Activated T-helper 1 cell treated with anti-CD3 and anti-CD28 coated beads, Interleukin-12 subunit alpha, Interleukin-12 subunit beta, Interleukin-2, Interleukin-4 antibody, amounts not matched to agents 30 ng/mL and 10 ng/mL and 1 ng/mL, durations not matched to agents 14 hours and 24 hours and 36 hours (primary cell): ENCODE measurements at places on chromosomes 4 and X.

GRCh38 chr4:14308229-14308651, 680.7 kb upstream of the BOD1L1 start:
- no peak for DNase-seq

DNA sequence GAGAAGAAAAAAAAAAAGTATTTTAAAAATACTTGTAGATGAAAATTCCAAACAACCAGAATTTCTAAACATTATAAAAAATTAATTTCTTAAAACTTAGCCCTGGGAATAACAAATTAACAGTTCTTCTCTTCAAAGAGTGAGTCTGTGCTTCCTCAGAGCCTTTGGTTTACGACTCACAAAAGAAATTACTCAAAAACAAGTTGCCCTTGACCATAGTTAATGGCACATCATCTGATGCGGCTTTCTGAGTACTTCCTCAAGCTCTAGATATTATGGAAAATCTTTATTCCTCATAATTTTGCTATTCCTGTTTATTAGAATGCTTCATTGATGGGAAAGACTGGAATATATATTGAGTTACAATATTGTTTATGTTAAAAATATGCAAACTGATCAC, 23.7 kb downstream of the TAPT1 start:
- no peak for DNase-seq

- no peak for DNase-seq
These were observed at the start of gene ARHGAP24 for GRCh38 chr4:85474818-85475630. Gene ARHGAP24 (plus strand): TSS chr4:85475150.

GRCh38 chr4:54703182-54703581, 45.4 kb downstream of the KIT start:
- DNase-seq = no peak

DNA sequence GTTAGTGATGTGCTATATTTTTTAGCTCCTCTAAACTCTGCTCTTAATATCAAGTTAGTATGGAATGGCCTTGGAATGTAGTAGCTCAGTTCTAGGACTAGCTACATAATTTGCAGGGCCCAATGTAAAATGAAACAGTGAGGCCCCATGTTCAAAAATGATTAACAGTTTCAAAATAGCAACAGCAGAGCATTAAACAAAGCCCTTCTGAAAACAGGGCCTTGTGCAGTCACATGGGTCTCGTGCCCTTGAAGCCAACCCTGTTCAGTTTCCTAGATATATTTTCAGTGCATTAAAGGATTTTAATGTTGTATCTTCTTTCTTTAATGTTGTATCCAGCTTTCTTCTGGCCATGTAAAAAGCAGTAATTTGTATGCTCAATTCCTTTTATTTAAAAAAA, 82.1 kb downstream of the TASL start:
- no peak for DNase-seq

DNA sequence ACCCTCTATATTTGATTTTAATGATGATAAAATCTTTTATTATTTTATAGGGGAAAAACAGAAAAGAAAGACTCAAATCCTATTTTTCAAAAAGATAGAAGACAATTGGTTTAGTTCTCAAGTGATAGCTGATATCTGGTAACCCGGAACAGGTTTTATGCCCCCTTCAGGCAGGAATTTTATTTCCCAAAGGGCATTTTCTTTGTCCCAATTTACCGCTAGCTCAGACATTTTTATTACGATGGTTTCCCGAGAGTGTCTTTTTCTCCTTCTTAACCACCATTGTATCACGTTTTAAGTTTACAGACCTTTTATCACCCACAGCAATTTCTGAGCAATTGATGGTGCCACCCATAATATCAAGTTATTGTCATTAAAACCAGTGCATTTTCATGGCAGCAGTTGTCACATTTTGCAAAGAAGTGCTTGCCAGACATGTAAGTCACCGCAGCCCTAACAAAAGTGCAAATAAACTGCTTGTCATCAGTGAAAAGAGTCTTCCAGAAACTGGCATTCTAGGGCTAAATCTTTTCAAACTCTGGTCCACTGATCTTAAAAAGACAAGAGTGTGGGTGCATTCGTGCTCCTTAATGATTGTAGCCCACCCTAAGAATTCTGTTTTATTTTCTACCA, 204.8 kb upstream of the VCX start:
- no peak for DNase-seq

DNA sequence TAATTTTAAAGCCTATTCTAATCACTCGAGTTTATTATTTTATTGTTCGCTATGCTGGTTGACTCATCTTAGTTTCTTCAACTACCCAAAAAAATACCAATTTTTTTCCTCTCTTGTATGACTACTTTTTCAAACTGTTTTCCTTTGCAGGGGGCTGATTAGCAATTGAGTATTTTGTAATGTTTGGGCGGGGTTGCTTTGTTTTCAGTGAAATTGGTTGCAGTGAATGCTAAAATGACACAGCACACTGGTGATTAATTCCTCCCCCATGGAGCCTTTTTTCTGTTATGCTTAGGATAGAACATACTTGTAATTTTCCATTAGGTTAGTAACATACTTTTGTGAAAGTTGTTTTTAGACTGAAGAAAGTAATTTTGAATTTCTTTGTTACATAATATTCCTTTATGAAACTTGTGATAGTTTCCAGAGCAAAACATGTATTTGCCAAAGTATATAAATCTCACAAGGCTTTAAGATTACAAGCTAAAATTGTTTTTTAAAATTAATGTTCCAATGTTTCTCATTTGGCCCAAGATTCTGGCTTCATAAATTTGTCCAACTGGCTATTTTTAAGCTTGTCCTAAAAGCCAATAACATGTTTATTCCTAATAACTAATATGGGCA, 120.4 kb downstream of the CHIC1 start:
- no peak for DNase-seq

DNA sequence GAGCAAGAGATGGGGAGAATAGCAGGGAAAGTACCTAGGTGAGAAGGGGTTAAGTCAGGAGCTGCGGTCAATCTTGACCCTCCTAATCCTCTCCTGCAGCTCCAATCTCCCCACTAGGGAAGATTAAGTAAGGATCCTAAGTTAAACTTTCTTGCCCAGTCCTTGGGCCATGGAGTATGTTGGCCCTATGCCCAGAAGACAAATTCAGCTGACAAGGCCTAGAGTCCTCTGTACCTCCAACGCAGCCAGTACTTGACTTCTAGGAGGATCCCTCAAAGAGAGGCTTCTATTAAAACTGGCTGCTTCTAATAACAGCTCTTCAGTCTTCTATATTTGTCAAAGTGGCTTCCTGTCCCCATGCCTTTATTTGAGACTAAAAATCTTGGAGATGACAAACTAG, 1.4 kb downstream of the CLDN2 start:
- DNase-seq = no peak

GRCh38 chr4:89545315-89545714, 237.7 kb upstream of the GPRIN3 start:
- no peak for DNase-seq

GRCh38 chr4:60400593-60400992, 799.5 kb upstream of the ADGRL3 start:
- DNase-seq = no peak

- no peak for DNase-seq
These were observed 19.4 kb downstream of the MTTP start for GRCh38 chr4:99593781-99594641.

DNA sequence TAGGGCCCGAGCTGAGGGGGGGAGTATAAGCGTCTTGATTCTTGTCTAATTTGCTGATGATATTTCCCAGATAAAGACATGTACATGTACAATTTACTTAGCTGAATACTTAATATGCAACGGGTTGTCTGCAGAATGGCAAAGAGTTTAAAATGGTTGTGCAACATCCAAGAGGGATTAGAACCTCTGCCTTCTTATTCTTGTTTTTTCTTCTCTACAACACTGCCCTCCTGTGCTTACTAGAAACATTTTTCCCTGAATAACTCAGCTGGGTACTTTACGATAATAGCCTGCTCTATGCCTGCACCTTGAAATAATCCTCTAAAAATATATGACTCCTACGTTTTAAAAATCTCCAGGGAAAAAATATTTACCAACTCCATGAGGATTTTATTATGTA, 41.8 kb downstream of the INTS12 start:
- DNase-seq = no peak

DNA sequence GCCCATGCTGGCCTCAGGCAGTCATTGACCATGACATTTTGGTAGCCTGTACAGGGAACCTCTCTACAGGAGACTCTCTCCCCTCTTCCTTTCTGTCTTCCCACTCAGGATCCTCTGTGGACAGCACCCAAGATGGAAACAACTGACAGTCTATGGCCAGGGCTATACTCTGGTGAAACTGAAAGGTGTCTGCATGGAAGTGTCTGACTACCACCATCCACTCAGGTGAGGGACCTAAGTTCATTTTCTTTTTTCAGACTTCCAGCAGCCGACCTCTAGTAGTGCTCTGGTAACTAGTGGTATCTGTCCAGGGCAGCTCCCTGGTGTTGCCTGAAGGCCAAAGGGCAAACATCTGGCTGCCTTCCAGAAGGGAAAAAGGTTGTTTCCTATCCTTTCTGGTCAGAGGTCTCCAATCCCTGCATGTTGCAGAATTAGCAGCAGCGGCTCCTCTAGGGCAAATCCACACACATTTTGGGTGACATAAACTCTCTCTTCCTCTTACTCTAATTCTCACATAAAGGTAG, 804.5 kb downstream of the C4orf33 start:
- DNase-seq = no peak

GRCh38 chr4:149291463-149291862, 524.2 kb downstream of the IQCM start:
- DNase-seq = no peak

DNA sequence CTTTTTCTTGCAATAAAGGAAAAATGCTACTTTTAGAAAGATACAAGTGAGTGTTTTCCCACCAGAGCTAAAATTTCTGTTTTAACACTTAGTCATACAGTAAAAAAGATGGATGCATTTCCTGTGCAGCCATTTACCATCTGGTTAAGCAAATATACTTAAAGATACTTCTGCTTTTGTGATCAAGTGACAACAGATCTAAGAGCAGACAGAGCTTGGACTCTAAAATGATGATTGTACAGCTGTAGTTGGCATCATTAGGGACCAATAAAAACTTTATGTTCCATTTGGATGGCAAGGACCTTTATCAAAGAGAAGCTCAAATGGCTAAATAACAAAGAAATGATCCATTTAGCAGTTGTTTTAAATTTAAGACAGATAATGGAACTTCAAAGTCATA, 270.8 kb downstream of the FSTL5 start:
- DNase-seq = no peak

DNA sequence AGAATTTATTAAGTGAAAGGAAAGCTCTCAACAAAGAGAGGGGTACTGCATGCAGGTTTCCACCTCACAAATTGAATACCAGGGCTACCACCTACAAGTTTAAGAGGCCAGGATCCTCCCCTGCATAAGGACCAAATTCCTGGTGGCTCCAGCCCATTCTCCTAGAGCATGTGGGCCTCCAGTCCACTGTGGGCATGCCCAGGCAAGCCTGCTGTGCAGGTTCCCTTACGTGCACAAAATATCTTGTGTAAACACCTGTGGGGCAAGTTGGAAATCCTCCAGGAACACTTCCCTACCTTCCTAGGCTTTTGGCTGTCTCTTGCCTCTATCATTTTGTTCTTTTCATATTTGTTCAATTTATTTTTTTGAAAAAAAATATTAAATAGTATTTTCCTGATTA, 724.3 kb downstream of the ARAP2 start:
- DNase-seq = no peak

GRCh38 chr4:174629265-174629664, 107.0 kb upstream of the HPGD start:
- DNase-seq = no peak

- DNase-seq = no peak
These were observed 318.7 kb downstream of the PRR32 start for GRCh38 chrX:127138218-127138617.

- no peak for DNase-seq
These were observed 32.5 kb downstream of the AFAP1 start for GRCh38 chr4:7907142-7907541.

GRCh38 chr4:16608123-16608522, 290.3 kb downstream of the LDB2 start:
- no peak for DNase-seq

- DNase-seq = no peak
These were observed 537.8 kb upstream of the BOD1L1 start for GRCh38 chr4:14165222-14165920.

DNA sequence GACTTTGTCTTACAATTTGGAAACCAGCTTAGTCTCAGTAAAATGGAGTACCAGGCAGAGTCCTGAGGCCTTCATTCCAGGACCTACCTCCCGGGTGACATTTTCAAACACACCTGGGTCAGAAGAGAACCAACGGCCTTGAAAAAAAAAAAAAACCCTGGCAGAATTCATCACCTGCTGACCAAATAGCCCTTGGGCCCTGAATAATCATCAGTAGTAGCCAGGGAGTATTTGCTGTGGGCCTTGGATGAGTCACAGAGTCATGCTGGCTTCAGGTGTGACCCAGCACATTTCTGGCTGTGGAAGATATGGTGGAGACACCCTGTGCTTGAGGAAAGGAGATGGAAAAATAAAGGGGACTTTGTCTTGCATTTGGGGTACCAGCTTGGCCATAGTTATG, 92.2 kb downstream of the LPAR4 start:
- DNase-seq = no peak

GRCh38 chrX:13198056-13198761, 121.6 kb downstream of the ATXN3L start:
- no peak for DNase-seq

DNA sequence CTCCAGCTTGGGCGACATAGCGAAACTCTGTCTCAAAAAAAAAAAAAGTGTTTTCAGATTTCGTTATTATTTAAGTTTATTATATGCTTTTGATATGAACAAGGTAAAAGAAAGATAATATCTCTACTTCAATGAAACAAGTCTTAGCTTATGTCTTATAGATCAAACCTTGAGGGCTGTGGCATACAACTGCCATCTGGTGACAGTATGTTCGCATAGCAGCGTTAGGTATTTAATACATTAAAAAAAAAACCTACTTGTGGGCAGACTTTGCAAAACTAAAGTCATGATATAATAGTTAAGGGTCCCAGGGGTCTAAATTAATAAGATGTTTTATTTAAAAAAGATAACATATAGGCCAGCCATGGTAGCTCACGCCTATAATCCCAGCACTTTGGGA, 161.2 kb upstream of the AMOT start:
- DNase-seq = no peak

- no peak for DNase-seq
These were observed 552 bp downstream of the PIM2 start for GRCh38 chrX:48918301-48918642.

DNA sequence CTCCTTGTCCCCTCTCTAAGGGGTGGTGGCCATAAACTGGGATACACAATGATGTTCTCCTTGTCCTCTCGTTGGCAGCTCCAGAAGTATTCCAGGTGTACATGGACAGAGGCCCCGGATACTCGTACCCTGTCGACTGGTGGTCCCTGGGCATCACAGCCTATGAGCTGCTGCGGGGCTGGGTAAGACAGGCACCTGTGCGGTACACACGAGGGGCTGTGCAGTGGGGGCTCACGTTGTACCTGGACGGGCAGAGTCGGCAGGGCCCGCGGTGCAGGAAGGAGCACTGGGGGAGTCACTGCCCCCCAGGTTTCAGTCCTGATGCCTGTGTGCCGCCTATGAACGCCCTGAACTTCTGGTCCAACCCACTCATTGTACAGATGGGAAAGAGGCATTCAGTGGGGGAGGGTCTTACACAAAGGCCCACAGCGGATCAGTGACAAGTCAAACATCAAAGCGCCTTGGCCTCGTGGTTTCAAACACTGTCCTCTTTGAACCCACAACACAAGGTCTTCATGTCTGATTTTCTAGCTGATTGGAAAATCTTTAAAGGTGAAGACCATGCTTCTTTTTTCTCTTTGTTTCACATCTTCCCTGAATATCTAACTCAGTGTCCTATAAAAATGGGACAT, 261.6 kb downstream of the EVC2 start:
- no peak for DNase-seq

- DNase-seq = no peak
These were observed 52.1 kb downstream of the IDS start for GRCh38 chrX:149453030-149453429.

GRCh38 chr4:75605928-75606327, 24.4 kb downstream of the CDKL2 start:
- DNase-seq = no peak
